ENCODE measurements at places on chromosomes 2 and 18.

- DNase-seq = no peak
These were observed 31.1 kb downstream of the UGP2 start for GRCh38 chr2:63872571-63873328.

DNA sequence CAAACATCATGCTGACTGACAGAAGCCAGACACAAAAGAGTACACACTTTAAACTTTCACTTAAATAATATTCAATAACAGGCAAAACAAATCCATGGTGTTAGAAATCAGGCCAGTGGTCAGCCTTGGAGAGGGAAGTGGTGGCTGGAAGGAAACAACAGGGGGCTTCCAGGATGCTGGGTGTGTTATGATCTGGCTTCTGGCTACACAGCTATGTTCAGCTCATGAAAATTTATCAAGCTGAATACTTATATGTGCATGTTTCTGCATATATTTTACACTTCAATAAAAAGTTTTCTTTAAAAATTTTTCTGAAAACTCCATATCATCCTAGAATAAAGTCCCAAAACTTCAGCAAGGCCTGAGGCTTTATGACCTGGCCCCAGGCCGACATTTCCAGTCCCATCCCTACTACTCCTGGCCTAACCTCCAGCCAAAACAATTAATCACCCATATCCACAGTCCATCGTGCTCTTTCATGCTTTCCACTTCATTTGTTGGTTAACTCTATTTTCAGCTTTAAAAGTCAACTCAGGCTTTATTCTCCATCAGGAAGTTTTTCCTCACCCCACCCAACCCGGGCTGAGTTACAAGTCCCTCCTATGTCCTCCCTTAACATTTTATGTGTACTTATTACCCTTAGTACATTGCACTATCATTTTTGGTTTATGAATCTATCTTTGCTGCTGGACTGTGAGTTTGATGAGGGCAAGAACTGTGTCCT, 27.9 kb upstream of the SPTBN1 start:
- DNase-seq = no peak

DNA sequence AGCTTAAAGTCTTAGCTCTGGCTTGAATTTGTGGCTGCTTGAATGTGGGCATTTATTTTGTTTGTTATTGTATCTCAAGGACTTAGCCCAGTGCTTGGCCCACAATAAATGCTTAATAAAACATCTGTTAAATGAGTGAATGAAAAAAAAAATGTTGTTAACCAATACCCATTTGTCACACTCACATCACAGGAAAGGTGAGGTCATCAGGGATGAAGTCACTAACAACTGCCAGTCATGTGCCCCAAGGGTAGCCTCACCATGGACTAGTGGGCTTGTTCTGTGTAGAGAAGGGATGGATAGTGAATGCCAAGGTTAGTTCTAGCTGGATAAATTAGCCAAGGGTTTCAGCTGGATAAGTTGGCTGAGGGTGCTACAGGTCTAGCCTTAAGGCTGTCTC, 3.0 kb downstream of the NRBP1 start:
- no peak for DNase-seq

DNA sequence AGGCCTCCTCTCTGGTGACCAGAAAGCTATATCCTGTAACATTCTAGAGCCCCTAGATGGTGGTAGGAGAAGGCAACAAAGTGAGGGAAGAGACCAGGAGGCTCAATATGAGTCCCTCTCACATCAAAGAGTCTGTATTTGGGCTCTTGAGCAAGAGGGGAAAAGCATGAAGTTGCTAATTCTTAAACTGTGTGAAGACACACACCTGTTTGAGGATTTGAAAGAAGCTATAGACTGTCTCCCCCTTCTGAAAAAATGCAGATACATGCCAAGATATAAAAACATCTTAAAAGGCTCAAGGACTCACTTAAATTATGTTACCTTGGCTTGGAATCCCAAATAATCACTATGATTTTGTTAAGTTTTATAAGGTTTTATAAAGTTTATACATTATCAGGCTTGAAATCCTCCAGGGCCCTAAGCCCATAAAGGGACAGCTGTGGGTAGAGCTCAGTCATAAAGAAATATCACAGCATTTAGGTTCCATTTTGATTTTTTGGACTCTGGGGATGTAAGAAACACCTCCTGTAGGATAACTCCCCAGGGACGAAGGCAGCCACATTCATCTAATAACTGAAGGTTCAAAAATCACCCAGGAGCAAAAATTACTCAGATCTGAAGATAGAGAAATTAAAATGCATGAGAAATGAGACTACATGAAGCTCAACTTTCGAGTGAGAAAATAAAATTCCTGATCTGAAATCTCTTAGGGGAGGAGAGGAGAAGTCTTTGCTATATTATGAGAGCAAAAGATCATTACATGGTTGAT, 136.1 kb upstream of the LGALSL start:
- no peak for DNase-seq

DNA sequence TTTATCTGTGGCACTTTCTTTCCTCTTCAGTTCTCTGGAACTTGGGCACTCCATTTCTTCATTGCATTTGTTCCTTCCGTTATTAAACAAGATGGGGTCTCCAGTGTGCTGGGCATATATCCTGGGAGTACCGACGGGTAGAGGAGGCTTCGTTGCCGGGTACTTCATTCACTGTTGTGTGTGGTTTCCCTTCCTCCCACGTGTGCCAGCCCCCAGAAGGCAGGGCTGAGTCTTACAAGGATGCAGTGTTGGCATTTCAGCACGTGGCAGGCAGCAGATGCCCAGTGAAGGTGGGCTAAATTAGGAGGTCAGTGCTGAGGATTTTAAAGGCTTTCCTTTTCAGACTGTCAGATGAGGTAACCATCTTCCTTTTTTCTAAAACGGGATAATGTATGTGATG, 58.6 kb downstream of the MGAT5 start:
- no peak for DNase-seq

DNA sequence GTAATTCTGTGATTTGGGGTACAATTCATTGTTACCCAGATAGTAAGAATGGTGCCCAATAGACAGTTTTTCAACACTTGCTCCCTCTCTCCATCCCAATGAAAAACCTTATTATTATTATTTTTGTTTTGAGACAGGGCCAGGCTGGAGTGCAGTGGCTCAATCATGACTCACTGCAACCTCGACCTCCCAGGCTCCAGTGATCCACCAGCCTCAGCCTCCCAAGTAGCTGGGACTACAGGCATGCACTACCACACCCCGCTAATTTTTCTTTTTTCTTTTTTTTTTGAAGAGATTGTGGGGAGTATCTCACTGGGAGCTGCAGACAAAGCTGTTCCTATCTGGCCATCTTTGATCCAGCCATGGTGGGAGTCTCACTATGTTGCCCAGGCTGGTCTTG, 7.2 kb downstream of the TGFA start:
- no peak for DNase-seq

DNA sequence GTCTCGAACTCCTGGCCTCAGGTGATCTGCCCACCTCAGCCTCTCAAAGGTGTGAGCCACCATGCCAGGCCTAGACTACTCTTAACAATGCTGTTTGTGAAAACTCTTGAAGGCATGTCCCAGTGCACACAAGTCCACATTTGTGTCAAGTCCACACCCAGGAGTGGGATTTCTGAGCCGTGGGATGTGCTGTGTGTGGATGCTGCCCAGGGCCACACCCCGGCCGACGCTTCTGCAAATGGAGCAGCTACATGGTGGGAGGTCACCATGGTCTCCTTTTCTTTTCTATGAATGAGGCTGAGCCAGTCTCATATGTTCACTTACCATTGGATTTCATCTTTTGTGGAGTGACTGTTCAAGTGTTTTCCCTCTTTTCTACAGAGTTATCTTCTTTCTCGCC, 15.8 kb downstream of the SNED1 start:
- no peak for DNase-seq

DNA sequence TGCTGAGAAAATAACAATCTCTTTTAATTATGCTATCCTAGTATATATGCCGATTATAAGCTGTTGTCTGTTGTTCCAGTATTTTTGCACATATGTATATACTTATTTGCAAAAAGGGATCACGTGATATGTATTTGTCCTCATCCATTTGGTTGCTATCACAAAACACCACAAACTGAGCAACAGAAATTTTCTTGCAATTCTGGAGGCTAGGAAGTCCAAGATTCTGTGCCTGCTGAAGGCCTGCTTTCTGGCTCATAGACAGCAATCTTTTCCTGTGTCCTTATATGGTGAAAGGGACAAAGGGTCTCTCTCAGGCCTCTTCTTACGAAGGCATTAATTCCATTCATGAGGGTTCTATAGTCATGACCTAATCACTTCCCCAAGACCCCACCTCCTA, 186.5 kb downstream of the LPIN1 start:
- DNase-seq = no peak

- no peak for DNase-seq
These were observed 666 bp upstream of the STAT1 start for GRCh38 chr2:191014653-191015020.

GRCh38 chr2:54519841-54520459, 63.8 kb downstream of the SPTBN1 start:
- no peak for DNase-seq

Data from cortex of kidney (tissue), 1 donor.